NCI-H1694 (cell line): ENCODE measurements at places on chromosomes 1 and 21.

- DNase-seq: no peak
These were observed 6.7 kb downstream of the PLEKHG5 start for GRCh38 chr1:6484826-6485167.

DNA sequence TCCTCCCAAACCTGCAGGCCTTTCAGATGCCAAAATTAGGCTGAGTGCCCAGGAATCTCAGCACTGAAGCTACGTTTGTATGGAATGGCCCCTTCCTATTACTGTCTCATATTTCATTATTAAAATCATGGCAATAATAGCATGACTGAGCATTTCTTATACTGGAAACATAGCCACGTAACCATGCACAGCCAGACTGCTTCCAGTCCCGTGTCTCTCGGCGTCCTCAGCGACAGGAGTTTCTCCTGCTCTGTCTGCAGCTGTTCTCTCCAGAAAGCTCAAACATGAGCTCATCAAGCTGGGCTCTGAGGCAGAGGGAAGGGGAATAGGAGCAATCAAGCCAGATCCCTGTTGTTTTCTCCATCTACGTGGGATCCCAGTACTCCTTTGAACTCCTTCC, 104.0 kb downstream of the CDC7 start:
- peak; percentile 59 for DNase-seq

DNA sequence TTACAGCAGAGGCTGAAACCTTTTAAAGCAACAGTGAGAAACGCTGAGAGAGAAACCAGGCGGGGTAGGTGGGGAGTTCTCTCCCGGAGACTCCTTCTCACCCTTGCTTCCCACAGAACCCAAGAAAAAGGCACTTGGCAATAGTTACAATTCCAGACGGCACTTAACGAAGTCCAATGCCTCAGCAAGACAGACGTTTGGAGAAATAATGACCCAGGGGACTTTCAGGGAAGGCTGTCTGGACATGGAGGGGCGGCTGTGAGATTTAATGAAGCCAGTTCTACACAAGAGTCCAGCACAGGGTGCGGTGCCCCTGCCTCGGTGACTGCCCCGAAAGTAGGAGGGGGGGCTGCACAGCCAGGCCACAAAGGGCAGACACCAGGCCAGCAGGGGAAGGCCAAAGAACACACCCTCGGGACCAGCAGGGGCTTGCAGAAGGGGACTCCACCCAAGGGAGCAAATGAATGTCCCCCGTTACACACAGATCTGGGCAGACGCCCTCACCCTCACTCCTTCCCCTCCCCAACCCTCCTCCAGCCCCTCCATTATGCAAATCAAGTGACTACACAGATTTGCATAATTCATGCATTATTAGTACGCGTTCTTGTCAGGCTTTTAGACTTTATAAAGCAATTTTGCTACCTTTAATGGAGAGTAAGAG, 26.3 kb downstream of the KCNN3 start:
- DNase-seq: no peak

- no peak for DNase-seq
These were observed 120.6 kb downstream of the FASLG start for GRCh38 chr1:172779491-172779890.

DNA sequence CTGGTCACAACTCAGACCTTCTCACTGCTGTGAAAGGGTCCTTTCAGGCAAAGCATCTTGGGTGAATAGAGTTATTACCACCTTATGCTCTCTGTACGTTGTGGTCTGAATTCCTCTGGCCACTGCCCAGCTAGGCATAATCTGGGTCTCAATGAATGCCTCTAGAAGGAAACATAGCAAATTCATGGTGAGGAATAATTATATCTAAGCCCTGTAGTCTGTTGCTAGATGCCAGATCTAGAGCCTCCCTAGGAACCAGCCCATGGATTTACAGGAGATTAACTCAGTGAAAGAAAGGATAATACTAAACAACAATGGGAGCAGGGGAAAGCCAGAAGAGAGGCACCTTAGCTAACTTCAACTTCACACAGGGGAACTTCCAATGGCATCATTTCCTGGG, 2.4 kb upstream of the COL11A1 start:
- no peak for DNase-seq

GRCh38 chr1:235782601-235783000, 84.1 kb downstream of the LYST start:
- DNase-seq: no peak

GRCh38 chr1:159829273-159829634, 2.6 kb downstream of the SLAMF8 start:
- DNase-seq: peak; percentile 69

DNA sequence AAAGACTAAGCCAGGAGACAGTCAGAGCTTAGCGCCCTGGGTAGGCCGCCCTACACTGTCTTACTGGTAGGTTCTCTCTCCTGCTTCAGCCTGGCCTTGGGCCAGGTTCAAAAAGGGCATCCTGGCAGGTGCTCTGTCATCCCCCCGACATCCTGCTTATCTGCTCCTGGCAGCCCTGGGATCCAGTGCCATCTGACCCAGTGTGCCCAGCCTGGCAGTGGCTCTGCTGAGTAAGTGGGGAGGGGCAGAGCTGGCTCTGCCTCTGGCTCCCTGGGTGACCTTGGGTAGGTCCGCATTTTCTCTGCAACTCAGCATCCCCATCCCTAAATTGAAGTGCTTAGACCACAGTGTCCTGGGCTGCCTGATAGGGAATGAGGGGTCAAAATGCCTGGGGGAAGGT, 549.9 kb downstream of the PTPRU start:
- DNase-seq: peak; percentile 56

GRCh38 chr21:26116456-26117011, 54.0 kb downstream of the APP start:
- peak; percentile 38 for DNase-seq

- peak; percentile 4 for DNase-seq
These were observed 7.7 kb downstream of the PADI1 start for GRCh38 chr1:17212487-17213121.

DNA sequence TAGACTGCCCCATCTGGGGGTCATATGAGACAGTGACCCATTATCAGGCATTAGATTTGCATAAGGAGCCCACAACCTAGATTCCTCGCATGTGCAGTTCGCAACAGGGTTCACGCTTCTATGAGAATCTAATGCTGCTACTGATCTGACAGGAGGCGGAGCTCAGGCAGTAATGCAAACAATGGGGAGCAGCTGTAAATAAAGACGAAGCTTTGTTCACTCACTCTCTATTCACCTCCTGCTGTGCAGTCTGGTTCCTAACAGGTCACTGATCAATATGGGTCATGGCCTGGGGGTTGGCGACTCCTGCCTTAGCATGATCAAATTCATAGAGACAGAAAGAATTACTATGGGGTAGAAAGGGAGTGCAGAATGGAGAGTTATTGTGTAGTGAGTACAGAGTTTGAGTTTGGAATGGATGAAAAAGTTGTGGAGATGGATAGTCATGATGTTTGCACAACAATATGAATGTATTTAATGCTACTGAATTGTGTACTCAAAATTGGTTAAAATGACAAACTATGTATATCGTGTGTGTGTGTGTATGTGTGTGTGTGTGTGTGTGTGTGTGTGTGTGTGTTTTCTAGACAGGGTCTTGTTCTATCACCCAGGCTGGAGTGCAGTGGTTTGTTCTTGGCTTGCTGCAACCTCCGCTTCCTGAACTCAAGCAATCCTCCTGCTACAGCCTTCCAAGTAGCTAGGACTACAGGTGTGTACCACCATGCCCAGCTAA, 42.2 kb downstream of the BTF3L4 start:
- DNase-seq: no peak

DNA sequence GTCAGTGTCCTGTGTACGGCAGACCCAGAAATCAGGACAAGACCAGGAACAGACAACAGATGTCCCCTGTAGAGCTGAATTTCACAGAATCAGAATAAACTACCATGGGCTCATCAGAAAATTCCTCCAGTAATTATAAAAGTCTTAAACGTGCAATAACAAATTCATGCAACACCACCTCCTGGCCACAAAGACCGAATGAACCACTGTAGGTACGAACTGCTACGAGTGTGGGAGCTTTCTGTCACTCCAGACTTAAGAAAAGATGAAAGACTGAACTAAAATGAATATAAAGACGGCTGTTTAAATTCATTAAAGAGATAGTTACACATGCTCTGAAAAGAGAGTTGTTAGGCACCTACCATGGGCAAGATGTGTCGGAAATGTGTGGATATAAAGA, 333.5 kb downstream of the RRAGC start:
- no peak for DNase-seq

GRCh38 chr1:97108179-97108578, 386.6 kb downstream of the PTBP2 start:
- no peak for DNase-seq

- no peak for DNase-seq
These were observed 112.3 kb upstream of the COL11A1 start for GRCh38 chr1:103220631-103221041.

DNA sequence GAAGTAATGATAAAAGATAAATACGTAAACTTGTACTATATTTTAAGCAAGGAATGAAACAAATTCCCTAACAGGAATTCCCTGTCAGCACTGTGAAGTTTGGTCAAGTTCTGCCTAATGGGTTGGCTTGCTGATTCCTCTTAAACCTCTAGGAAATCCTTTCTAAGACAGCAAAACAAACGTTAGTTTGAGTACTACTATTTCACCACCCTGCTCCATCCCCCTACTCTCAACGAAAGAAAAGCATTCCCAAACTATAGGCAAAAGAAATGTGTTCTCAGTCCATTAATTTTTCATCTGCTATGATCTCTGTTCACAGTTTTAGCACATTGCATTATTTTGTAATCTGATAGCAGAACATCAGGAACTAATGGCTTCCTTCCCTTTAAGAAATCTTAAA, 16.1 kb downstream of the SERPINC1 start:
- DNase-seq: no peak

GRCh38 chr1:197692965-197693364, 82.3 kb downstream of the DENND1B start:
- no peak for DNase-seq

DNA sequence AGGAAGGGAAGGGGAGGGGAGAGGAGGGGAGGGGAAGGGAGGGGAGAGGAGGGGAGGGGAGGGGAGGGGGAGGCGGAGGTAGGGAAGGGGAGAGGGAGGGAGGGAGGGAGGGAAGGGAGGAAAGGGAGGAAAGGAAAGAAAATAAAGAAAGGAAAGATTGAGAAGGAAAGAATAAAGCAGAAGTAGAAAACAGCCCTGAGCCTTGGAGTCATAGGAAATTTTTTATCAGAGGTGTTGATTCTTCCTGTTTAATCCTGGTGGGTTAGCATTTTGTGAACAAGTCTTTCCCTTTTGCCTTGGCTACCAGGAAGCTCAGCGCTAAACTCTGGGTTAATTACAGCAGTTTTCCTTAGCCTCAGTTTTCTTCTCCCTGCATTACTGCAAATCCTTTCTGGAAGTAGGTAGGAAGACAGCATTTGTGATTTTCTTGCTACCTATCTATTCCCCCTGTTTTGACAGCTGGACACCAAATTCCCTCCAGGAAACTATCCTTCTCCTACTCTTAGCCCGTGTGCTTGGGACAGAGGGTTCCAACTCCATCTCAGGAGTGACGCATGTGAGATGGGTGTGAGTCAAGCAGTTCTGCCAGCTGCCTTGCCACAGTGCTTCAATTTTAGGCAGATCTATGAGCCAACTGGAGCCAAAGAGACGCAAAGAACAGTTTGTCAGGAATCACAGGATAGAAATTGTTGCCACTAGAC, 26.9 kb downstream of the TOMM20 start:
- DNase-seq: no peak

DNA sequence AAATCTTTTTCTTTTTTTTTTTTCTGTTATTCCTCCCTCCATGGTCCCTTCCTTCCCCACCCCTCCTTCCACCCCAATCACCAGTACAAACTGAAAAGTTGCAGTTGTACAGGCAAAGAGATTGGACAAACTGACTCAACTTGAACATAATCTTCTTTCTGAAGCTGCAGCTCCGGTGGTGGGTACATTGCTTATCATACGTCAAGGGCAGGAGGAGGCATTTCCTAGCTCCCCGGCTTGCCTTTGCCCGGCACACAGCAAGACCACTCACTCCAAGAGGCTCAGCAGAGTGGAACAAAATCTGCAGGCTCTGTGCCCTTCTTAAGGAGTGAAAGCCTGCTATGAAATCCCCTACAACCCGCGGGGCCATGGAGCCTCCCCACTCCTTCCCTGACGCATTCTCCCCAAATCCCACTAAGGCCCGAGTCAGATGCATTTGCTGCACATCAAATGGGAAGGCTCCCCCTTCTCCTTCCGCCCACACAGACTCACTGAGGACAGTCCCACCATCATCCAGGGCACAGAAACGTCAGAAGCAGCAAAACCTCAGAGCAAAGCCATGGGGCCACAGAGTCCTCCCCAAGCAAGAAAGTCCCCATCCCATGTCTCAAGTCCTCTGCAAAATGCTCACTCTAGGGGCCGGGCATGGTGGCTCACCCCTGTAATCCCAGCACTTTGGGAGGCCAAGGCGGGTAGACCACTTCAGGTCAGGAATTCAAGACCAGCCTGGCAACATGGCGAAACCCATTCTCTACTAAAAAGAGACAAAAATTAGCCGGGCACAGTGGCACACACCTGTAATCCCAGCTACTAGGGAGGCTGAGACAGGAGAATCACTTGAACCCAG, 45.9 kb downstream of the SYF2 start:
- no peak for DNase-seq

DNA sequence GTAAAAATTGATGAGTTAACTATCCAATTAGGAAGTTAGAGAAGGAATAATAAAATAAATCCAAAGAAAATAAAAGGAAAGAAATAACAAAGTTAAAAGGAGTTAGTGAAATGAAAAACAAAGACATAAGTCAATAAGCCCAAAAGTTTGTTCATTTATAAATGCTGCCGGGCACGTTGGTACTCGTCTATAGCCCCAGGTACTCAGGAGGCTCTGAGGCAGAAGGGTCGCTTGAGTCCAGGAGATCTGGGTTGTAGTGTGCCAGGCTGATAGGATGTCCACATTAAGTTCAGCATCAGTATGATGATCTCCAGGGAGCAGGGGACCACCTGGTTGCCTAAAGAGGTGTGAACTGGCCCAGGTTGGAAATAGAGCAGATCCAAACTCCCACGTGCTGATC, 35.5 kb upstream of the VANGL1 start:
- no peak for DNase-seq

DNA sequence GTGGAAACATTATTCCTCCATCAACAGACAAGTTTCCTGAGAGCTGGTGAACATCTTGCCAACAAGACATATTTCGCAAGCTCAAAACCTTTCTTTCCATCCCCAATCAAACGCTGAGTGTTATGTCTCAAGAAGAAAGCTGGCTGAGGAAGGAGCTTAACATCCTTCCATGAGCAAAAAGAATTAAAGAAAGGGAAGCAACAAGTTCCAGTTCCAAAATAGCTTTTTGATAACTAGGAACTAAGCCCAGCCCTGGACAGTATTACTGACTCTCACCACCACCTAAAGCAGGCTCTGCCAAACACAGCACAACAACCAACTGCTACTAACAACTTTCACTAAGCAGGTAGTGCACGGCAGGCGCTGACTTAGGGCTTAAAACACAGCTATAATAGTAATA, 50.2 kb downstream of the CAPZB start:
- no peak for DNase-seq
